ENCODE measurements at places on chromosomes 11 and 22. TPM values are rescaled to one million over a fixed set of nuclear protein-coding genes. Genes with fewer than 3 reads are reported as not detected.

The ATG13 gene
- total RNA-seq = 113 TPM

The LRP4 gene
- total RNA-seq = 6.4 TPM

The SLC5A4 gene
- total RNA-seq = not detected

The ZP1 gene
- total RNA-seq = 0.32 TPM

- H3K4me3 ChIP-seq = no peak overlapping the region
- no peaks in the 10 kb centered on the region for H3K27me3 ChIP-seq
- DNase-seq = peak; percentile 53
- H3K27ac ChIP-seq = peak overlapping the region; percentile 8
Measured at GRCh38 chr11:70525006-70525405, 126.7 kb downstream of the CTTN start.

- H3K4me1 ChIP-seq = no peaks in the 10 kb centered on the region
- H3K36me3 ChIP-seq = no peaks in the 10 kb centered on the region
- no peaks in the 10 kb centered on the region for H3K27me3 ChIP-seq
- no peak overlapping the region for H3K4me3 ChIP-seq
- no peak for DNase-seq
Measured at GRCh38 chr11:126246636-126247035, 22.1 kb downstream of the SRPRA start.

GRCh38 chr11:6419009-6419631, at the start of gene APBB1:
Gene APBB1 (minus strand): TSS chr11:6419094. CDS start chr11:6411347, 7,747 bp downstream.
- H3K36me3 ChIP-seq = no peaks in the 10 kb centered on the region
- DNase-seq = peak; percentile 32
- peak within 1 kb of the TSS; percentile 93 for H3K27ac ChIP-seq
- H3K27me3 ChIP-seq = no peaks in the 10 kb centered on the region
- peak within 1 kb of the TSS; percentile 93 for H3K4me3 ChIP-seq
- H3K4me1 ChIP-seq = peaks cover 5% of the 10 kb centered on the region

DNA sequence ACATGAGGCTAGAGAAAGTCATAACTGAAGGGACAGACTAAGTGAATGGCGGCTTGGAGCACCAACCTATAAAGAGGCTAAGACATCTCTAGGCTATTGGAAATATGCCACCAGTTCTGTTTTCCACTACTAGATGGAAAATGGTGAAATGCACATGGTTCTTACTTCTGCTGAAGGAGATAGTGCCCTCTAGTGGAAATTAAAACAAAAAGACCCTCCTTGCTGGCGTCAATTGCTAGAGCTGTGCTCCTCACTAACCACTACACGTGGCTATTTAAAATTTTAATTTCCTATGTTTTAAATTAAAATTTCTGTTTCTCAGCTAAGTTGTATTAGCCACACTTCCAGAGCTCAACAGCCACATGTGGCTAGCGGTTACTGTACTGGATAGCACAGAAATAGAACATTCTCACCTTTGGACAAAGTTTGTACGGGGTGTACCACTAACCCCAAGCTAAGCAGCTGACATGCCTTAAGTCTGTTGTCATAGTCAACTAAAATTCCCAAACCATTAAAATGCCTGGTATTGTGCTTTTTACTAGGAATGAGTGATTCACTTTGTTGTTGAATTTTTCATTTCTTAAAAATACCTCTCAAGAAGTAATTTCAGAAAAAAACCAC, 34.1 kb upstream of the CALCA start:
- H3K4me3 ChIP-seq = no peak overlapping the region
- no peak overlapping the region for H3K27ac ChIP-seq
- H3K4me1 ChIP-seq = no peaks in the 10 kb centered on the region

GRCh38 chr11:117045956-117046355, 52.3 kb downstream of the SIK3 start:
- no peaks in the 10 kb centered on the region for H3K4me1 ChIP-seq
- H3K4me3 ChIP-seq = no peak overlapping the region
- no peak for DNase-seq
- H3K27me3 ChIP-seq = no peaks in the 10 kb centered on the region
- H3K36me3 ChIP-seq = no peaks in the 10 kb centered on the region
- no peak overlapping the region for H3K27ac ChIP-seq

DNA sequence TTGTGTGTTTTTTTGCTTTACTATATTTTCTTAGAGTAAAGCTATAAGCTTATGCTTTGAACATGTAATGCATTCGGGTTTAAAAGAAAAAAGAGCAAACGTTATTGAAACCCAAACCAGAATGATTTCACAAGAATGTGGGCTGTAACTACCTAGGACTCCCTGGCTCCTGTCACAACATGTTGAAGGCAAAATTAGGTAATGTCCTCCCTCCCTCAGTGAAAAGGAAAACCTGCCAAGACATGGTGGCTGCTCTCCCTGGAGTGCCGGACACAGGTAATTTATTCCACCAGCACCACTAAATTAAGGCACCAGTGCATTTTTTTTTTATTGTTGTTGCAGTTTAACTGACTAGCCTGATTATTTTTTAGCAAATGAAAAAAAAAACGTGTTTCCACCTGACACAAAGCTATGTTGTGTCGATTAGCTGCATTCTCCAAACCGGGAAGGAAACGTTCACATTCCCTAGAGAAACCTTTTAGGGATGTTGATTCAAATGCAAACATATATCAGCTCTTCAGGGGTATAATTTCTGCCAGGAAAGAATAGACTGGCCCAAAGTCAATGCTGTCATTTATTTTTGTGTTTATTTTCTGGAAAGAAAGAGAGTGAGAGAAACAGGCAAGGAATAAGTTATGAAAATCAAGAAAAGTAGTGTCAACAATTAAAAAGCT, 134.6 kb downstream of the CCDC34 start:
- peak overlapping the region; percentile 12 for H3K27ac ChIP-seq
- DNase-seq = peak; percentile 33
- H3K4me3 ChIP-seq = no peak overlapping the region
- H3K27me3 ChIP-seq = no peaks in the 10 kb centered on the region

Measured in breast epithelium (tissue), 4 donors.